Aorta (tissue), 5 donors: ENCODE measurements at places on chromosomes 11 and 22.

- no peak for DNase-seq
Measured at GRCh38 chr22:28442711-28443525, 236.7 kb downstream of the TTC28 start.

DNA sequence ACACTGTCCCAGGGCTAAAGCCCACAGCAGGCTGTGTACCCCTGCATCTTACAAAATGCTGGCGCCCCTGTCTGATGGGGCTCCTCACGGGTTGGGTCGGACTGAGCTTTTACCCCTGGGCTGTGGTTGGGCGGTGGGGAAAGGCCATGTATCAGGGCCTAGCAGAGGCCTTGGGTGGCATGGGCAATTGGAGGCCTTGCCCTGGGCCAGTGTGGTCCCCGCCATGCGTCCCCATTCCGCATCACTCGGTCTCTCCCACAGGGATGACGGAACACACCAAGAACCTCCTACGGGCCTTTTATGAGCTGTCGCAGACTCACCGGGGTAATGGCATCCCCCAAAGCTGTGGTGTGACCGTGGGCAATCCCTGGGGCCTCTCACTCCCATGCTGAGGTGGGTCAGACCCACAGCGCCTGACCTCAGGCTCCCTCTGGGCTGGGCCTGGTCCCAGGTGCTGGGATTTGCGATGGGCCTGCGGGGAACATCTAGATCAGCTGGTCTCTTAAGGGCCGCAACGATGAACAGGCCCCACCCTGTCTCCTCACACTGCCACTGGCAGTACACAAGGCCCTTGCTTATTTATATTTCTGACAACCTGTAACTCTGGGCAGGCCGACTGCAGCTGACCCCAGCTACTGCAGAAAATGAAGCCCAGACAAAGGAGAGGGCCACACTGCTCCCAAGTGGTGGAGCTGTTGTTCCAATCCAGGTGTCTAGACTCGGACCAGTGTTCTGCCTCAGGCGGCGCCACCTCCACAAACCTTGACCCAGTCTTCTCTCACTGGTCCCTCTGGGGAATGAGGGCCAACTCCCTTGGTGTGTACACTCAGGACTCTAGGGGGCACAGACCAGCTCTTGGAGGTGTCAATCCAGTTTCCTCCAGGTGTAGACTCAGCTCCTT lies 12.3 kb downstream of the SLC16A8 start:
- peak; percentile 66 for DNase-seq

- DNase-seq: no peak
Measured at GRCh38 chr11:46413760-46414465, 22.3 kb upstream of the CHRM4 start.

- no peak for DNase-seq
Measured at GRCh38 chr11:126816645-126817044, 183.9 kb downstream of the KIRREL3 start.

DNA sequence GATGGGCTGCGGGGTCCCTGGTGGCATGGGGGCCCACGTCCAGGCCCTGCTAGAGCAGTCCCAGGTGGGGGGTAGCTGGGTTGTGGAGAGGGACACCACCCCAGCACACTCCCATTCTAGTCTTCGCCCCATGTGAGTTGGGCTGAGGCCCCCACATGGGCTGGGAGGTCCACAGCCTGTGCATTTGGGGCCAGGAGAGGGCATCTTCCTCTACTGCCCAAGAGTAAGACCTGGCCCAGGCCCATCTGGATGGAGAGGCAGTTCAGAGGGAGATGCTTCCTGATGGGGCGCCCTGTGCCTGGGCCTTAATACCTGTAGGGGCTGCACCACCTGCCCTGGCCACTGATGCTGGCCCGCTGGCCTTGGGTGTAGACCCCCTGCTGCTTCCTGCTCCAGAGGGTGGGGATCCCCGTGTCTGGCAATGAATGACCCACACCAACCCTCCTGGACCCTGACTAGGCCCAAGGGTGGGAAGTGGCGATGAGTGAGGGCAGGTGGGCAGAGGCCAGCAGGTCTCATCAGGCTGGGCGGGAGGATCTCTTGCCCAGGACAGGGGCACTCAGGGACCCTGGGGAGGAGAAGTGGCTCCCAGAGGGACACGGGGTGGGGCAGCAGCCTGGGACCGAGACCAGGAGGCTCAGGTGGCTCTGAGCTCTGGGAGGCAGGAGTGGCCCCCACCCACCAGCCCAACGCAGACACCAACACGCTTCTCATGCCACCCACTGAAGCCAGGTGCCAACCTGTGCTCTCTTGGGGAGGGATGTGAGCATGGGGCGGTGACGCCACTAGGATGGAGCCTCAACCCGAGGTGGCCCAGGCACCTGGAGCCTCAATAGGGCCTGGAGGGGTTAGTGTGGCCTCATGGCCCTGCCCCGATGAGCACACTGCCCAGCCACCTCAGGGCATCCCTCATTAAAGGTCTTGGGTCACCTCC lies 17.4 kb upstream of the GNB1L start:
- DNase-seq: peak; percentile 43
